ENCODE measurements at places on chromosomes 11 and 22.

DNA sequence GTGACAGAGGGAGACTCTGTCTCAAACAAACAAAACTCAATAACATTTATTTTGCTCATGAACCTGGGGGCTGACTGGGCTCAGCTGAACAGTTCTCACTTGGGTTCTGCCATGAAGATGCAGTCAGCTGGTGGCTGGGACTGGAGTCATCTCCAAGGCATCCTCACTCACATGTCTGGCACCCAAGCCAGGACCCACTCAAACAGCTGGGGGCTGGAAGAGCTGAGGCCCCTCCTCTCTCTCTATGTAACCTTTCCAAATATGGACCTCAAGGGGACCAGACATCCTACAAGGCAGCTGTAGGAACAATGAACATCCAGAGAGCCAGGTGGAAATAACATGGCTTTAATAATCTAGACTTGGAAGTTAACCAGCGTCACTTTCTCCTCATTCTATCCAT is 16.8 kb downstream of the HSPA8 start:
- DNase-seq = no peak

DNA sequence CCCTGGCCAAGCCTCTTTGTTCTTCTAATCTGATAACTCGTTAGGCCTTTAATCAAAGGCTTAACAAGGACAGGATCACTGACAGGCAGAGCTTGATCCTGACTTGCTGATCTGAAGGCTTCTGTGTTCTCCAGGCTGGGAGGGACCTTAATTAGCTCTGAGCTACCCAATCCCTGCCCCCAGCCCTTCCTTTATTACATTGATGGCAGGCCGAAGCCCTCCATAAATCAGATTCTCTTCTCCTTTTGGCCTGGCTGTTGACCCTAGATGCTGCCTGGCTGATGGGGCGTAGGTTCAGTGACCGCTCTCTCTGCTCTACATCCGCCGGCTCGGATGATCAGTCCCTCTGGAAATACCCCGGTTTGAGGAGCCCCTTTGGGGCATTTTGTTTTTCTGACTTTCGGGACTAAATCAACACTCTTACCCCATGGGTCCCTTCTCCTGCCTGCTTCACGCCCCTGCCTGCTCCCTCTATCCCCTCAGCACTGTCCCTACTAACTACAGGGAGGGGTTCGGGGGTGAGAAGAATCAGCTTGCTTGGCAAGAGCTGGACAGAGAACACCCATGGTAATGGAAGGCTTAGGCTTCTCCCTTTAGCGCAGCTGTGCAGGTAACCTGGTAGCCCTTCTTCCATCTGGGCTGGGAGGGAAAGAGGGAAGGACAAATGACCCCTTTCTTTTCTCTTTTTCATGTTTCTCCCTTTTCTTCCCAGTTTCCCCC is 10.0 kb upstream of the RRM1 start:
- no peak for DNase-seq

DNA sequence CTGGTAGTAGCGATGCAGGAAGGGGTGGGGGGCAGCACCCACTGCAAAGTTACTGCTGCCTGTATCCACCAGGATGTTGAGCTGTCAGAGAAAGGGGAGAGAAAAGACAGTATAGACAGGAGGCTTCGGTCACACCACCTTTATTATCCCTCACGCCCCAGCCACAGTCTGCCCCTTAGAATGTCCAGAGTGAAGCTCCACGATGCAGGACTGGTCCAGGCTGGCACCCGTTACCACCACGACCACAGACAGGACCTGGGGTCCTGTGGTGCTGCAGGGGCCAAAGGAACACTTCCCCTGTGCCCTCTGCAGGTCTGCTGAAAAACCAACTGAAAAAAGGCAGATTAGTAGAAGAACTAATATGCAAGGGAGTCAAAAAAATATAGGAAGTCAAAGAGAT is 5.7 kb downstream of the BACE1-AS start:
- DNase-seq = no peak

DNA sequence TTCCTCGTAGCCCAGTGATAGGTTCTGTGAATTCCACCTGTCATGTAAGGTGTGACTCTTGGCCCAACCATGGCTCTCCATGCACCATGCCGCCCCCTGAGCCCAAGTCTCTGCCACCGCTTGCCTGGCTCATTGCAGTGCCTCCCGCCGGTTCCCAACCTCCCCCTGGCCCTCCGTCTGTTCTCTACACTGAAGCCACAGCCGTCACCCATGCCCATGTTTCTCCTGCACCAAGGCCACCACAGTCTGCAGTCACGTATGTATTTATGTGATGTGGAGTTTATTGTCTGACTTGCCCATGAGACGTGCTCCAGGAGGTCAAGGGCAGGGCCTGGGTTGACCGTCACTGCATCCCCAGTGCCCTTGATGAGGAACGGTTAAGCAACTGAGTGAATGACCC is 35.9 kb downstream of the PKNOX2 start:
- no peak for DNase-seq

- no peak for DNase-seq
These were observed 30.1 kb downstream of the RCN1 start for GRCh38 chr11:32121012-32121411.

DNA sequence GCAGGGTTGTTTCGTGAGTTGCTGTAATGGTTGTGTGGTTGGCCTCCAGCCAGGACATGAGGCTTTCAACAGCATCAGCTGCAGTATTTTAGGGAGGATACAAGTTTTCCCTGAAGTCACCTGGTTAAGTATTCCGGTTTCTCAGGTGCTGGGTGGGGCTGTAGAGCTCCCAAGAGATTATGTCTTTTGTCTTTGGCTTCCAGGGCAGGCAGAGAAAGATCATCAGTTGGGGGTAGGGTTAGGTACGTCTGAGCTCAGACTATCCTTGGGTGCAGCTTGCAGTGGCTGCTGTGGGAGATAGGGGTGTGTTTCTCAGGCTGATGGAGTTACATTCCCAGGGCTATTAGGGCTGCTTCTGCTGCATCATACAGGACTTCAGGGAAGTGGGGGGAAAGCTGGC is 47.5 kb upstream of the MRGPRX1 start:
- no peak for DNase-seq

- no peak for DNase-seq
These were observed 25.5 kb downstream of the TSPAN18 start for GRCh38 chr11:44752300-44752699.

DNA sequence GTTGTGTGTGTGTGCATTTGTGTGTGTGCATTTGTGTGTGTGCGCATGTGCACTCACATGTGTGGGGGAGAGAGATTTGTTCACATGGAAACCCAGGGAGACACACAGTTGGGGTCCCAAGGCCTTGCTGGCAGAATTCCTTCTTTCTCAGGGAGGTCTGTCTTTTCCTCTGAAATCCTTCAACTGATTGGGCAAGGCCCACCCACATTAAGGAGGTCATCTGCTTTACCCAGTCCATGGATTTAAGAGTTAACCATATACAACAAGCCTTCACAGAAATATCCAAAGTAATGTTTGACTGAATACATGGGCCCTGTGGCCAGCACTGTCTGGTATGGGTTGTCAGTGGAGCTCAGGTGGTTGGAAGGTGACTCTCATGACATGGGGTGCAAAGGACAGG is 641.4 kb downstream of the BRD1 start:
- DNase-seq = no peak

GRCh38 chr22:32951807-32952153 is 106.4 kb downstream of the SYN3 start:
- no peak for DNase-seq

DNA sequence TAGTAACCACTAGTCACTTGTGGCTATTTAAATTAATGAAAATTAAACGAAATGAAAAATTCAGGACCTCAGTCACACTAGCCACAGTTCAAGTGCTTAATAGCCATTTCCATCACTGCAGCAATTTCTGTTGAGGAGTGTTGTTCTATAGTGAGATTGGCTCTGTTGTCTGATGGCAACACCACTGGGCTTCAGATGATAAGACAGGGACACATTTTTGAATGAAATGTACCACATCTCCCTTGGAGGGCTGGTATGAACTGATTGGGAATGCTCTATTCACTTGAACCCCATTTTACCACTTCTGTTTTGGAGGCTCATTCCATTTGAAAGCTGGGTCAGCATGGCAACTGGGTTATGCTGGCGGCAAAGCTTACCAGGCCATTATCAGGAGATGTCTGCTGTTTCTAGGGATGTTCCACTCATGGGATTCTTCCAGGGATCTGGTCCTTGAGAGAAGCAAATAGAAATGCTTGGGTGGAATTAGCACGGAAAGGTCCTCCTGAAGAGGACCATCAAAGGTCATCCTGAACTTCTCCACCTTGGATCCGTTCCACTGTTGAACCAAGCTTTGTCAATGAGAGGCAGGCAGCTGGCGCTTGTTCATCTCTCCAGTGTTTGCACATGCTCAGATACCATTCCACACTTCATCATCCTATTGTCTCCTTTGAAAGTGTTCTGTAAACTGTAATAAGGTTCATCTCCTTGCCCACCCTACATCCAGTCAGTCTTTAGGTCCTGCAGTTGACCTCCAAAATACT is 7.6 kb downstream of the AMOTL1 start:
- DNase-seq = no peak

DNA sequence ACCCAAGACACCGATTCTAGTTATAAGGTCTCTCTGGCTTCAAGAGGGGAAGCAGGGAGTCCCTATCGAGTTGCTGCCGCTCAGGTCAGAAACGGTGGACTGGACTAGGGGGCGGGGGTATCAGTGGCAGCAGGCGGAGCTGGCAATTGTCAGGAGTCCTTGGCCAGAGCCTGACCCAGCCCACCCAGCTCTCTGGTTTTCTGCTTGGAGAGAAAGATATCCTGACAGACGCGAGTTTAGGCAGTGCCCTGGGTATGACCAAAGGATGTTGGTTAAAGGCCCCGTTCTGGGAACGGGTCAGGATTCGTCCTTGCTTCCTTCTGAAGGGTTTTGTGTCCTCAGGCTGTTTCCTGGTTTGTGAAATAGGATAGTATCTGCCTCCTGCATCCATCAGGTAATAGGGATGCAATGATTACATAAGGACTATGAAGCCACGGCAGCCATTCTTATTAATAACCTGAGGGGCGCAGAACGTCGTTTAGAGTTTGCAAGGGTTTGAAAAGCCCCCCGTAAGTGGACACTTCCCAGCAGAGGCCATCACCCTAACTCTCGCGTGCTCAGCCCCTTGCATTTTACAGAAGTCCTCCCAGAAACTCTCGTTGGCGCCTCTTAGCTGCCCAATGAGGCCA is 700 bp upstream of the DEPDC5 start:
- no peak for DNase-seq

GRCh38 chr11:82356316-82356715 is 377.3 kb downstream of the FAM181B start:
- DNase-seq = no peak

DNA sequence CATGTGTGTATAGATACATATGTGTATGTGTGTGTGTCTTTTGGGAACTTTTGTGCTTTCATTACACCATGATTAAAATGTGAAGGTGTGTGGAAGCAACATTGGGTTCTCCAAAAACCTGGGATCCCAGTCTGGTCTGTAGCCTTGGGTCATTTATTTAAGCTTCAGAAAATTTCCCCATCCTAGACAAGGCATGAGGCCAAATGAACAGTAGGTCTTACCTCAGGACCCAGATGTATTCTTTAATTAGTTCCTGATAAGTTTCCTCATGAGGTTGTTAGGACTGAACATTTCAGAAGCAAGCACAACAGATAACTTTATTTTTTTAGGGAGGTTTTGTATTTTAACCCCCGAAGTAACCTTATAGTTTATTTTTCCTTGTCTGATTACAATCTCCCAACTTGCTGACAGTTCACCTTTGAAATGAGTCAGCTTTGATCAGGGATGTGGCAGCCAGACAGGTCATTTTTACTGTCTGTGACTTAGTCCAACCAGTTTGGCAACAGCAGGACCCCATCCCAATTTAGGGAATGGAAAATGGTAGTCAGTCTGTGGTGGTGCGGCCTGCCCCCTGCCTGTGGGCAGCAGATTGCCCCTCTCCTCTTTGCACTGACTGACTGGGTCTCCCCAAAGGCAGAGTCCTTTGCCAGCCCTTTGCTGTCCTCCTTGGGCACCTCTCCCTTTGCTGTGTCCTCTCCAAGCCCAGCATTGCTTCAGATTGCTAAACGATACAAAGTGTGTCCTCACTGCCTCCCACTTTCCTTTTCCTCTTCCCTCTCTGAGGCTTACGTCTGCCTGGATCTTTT is 88.3 kb downstream of the NAV2 start:
- DNase-seq = no peak

- no peak for DNase-seq
These were observed 9.6 kb downstream of the RCN1 start for GRCh38 chr11:32100495-32100894.

DNA sequence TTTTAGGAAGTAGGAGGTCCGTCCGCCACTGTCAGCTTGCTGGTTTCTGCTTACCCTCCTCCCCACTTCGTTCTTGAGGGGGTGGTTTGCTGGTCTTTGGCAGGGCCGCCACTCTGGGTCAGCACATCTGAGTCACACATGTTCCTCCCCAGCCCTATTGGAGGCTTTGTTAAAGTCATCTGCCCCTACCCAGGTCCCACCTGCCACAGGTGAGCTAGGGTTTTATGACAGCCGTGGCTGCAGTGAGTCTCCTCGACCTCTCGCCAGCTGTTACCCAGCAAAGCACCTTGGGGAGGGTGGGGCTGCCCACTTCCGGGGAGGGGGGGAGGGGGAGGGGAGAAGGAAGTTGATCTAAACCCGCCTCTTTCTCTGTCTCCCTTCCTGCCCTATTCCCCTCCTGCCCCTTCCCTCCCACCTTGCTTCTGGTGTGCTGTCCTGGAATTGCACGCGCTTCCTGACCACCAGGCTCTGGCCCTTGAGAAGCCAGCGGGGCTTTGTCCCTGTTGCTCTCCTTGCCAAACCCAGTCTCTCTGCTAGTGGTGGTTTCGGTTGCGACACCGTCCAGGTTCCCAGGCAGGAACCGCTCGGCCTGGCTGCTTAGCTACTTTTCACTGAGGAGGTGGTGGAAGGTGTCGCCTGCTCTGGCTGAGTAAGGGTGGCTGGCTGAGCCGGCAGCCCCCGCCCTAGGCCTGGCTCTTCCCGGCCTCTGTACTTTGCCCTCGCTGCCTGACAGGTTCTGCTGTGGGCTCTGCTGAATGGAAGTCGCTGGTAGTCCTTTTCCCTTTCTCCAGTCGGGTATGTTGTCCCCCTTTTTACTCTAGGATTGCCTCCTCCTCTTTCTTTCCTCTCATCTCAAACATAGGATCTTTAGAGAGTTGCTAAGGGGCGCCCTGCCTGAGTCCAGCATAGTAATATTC is 28.5 kb downstream of the RCOR2 start:
- DNase-seq = peak; percentile 32

DNA sequence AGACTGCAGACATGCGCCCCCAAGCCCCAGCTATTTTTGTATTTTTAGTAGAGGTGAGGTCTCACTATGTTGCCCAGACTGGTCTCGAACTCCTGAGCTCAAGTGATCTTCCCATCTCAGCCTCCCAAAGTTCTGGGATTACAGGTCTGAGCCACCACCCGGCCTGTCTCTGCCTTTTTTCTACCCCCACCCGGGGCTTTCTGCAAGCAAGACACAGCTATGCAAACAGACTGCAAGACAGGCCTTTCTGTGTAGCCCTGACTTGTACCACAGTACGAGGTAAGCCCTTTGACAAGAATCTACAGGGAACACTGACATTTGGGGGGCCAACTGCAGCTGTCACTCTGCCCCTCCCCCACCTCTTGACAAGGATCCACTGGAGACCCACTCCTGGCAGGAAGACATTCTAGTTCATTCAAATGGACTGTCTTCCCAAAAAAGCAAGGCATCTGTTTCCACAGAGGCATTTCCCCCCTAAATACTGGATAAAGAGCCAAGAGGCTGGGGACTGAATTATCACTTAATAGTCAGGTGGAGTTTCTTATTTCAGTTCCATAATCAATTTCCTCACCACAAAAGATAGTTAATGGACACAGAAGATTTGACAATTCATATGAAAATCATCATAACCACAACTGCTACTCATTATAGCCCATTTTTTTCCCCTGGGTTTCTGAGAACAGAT is 118.2 kb downstream of the ABTB2 start:
- no peak for DNase-seq

Measured in stimulated activated CD8-positive, alpha-beta memory T cell treated with anti-CD3 and anti-CD28 coated beads, Interleukin-2, amount 100 ng/mL, for 1 hour (primary cell).